Midbrain (tissue), 1 donor: ENCODE measurements at places on chromosomes 1 and 21.

GRCh38 chr1:16921391-16922185, at the start of gene CROCC:
Gene CROCC, plus strand, starts transcription at chr1:16921931. Its CDS starts 88 bp downstream, at chr1:16922019.
- no peak for DNase-seq

DNA sequence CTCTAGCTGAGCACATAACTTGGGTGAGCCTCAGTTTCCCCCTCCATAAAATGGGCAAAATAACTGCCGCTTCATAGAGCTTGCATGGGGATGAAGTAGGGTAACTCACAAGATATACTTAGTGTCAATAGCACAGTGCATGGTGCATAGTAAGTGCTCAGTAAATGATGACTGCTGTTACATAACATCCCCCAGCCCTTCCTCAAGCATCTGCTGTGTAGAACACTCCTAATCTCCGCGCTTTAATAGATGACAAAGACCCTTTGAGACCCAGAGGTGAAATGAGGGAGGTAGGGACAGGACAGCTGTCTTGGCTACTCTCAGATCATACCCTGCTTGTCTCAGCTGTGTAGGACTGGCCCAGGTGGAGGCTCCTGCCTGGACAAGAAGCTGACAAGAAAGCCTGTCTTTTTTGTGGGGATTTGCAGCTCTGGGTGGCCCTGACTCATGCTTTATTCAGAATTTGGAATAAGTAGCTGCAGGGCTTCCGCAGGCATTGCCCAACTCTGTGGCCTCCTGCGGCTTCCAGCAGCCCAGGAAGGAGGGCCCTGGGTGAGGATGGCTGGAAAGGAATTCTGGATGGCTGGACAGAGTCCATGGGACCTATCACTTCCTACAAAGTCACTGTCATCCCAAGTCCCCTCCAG, 20.7 kb upstream of the PADI4 start:
- DNase-seq, result no peak

- no peak for DNase-seq
Measured at GRCh38 chr1:94119796-94120569, 965 bp downstream of the ABCA4 start.

- DNase-seq, result no peak
Measured at GRCh38 chr1:116806671-116807070, 52.4 kb downstream of the CD2 start.

DNA sequence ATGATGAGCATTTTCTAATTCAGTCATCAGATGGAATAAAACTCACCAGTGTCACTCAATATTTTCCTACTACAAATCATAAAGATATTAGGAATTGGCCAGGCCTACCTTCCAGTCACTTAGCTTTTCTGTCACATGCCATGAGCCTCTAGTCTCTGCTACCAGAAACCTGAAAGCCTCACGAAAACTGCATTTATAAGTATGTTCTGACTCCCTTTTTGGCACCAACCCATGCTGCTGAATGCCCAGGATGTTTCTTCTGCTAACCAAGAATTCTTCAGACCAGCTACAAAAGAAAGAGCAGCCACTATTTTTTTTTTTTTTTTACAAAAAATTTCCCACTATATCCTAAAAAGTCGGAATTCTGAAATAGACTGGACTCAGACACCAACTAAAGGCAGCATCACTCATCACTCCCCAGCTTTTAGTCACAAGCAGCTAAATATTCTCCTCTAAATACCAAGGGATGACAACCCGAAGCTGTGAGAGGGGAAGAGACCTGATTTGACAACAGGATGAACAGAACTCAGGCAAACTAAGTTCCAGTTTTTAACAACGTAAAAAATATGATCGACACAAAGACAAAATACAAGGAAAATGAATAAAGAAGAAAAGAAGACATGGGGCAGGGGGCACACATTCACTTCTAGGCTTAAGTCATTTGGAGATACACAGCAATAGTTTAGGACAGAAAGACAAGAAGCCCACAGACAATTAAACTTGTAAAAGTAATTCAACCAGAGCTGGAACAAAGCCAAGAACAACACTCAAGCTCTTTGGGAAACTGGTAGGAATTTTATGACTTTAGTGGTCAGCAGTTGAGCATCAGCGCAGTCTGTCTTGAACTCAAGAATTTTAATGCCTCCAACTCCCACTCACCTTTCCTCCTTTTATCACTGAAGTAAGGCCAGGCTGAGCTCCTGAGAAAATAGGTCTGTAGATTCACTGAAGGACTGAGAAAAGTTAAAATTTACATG, 1.7 kb downstream of the DCAF8 start:
- no peak for DNase-seq

DNA sequence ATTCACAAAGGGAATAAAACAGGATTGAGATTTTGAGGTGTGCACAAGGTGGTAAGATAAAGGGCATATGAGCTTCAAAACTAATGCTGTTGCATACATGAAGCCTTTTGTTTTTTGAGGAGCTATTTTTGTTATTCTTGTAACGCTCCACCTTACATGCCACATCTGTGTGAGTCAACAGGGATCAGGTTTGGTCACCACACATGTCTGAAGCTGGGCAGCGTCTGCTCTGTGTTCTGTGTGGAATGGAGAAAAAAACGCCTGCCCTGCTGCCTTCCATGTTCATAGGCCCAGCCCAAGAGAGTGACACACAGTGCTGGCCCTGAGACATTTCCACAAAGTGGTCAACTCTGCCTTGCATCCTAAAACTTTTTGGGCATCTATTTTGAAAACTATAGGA, 67.7 kb downstream of the MPZL1 start:
- DNase-seq, result no peak

GRCh38 chr1:7474786-7475502, 296.2 kb upstream of the VAMP3 start:
- no peak for DNase-seq

GRCh38 chr1:208880433-208881100, 636.4 kb upstream of the PLXNA2 start:
- DNase-seq, result no peak
